Astrocyte of the hippocampus (primary cell): ENCODE measurements at places on chromosomes 11 and 22.

GRCh38 chr11:125569915-125570621 lies 791 bp downstream of the EI24 start:
- DNase-seq = no peak

GRCh38 chr11:72078477-72078876 lies 1.9 kb downstream of the NUMA1 start:
- peak; percentile 47 for DNase-seq

- DNase-seq = peak; percentile 98
Observed at GRCh38 chr11:86955361-86956120, at the start of gene FZD4. TSS of gene FZD4 (minus strand) at chr11:86955395. CDS start at chr11:86955085, 310 bp downstream.

DNA sequence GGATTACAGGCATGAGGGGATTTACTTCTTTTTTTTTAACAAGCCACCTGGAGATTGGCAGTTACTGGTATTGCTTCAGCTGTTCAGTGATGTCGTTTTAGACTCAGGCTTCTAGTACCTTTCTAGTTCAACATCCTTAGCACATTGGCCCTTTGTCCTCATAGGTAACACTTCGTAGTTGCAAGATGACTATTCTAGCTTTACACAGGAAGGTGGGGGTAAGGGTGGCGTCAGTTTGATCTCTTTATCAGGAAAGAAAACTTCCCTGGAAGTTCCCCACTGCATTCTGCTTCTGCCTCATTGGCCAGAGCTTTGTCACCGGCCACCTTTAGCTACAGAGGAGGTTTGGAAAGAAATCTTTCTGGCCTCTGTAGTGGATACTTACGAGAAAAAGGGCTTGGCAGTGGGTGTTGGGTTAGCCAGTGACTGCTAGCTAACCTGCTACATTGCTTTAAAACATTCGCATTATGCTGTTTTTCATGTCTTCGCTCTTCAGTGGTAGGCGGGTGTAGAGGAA lies 40.7 kb downstream of the SFI1 start:
- peak; percentile 22 for DNase-seq

- no peak for DNase-seq
Observed at GRCh38 chr11:35090125-35090524, 48.8 kb upstream of the CD44 start.

DNA sequence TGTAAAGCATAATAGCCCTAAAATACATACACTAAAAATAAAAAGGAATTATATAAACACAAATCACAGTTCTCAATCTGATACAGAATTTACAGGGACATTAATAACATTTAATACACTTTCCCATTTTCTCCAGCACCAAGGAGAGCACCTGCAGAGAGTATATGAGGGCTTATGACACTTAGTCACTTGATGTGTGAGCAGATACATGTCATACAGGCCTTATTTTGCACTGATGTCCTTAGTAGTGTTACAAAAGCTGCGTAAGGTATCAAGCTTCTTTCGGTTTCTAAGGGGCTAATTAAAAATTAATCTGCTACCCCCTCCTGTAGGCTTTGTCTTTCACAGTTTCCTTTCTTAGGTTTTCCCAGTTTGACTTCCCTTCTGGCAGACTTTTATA lies 61.3 kb downstream of the TRIM44 start:
- peak; percentile 22 for DNase-seq

DNA sequence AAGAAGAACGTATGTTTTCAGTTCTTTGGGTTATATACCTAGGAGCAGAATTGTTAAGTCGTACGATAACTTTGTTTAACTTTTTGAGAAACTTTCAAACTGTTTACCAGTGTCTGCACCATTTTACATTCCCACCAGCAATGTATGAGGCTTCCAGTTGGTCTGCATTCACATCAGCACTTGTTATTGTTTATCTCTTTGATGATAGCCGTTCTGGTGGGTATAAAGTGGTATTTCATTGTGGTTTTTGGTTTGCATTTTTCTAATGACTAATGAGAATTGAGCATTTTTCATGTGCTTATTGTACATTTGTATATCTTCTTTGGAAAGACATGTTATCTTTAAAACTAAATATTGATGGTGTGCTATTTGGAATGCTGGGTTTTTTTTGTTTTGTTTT lies 59.8 kb downstream of the KDM2A start:
- peak; percentile 64 for DNase-seq

DNA sequence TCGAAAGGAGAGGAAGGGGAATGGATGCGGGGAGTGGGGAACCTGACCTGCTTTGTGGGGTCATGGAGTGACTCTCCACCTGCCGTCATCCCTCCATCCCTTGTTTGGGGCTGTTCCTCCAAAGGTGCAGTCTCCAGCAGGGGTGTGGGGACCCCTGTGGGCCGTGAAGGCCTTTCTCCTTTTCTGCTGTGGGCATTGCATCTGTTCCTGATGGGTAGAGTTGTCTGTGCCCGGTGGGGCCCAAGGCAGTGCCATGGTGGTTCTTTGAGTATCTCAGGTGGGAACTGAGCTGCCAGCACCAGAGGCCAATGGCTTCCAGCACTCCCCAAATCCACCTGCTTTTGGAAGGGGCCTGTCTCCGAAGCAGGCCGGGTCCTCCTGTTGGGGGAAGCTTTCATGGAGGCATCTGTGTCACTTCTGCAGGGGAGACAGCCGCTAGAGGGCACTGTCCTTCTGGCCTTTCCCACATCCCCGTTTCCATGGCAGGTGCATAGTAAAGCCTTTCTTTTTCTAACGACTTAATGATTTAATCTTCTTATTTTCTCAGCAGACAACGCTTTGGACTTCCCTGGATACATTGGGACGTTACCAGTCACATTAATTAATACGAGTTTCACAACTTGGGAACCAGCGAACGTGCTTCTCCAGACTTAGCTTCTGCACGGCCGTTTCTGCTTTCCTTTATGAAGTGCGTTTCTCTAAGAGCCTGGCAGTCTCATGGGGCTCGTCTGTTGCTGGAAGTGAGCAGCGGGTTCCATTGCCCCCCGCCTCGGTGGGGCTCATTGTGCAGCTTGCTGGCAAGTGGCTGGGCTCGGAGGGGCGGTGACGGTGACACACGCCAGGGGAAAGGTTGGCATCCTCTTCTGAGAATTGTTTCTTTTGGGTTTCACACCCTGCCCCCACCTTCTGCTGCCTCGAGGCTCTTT lies 57.1 kb downstream of the PARVB start:
- peak; percentile 88 for DNase-seq

GRCh38 chr11:65317025-65317786 lies 2.5 kb downstream of the CDC42EP2 start:
- DNase-seq = peak; percentile 57

DNA sequence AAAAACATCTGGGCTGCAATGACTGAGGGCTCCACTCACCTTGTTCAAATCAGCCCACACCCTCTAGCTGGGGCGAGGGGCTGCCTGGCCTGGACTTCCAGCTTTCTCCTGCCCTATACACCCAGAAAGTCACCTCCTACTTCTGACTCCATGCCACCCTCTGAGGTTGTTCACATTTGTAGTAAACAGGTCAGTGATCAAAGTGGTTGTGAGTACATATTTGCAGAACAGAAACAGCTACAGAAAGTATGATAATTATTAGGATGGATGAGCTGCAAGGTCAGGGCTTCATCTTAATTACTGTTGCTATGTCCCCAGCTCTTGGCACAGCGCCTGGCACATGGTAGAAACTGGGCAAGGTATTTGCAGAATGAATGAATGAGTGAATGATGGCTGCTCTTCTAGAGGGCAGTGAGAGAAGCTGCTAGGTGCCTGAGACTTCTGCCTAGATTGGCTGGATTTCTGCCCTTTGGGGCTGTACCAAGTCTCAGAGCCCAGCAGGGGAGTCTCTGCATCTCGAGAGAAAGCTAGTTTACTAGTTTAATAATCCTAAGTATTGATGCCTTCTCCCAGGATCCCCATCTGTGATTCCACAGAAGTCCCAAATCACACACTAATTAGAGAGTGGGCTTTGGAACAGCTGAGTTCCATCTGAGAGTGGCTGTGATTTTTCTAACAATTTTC lies 36.0 kb downstream of the SYT13 start:
- no peak for DNase-seq

GRCh38 chr11:31720225-31720624 lies 90.9 kb downstream of the PAX6 start:
- DNase-seq = peak; percentile 32

DNA sequence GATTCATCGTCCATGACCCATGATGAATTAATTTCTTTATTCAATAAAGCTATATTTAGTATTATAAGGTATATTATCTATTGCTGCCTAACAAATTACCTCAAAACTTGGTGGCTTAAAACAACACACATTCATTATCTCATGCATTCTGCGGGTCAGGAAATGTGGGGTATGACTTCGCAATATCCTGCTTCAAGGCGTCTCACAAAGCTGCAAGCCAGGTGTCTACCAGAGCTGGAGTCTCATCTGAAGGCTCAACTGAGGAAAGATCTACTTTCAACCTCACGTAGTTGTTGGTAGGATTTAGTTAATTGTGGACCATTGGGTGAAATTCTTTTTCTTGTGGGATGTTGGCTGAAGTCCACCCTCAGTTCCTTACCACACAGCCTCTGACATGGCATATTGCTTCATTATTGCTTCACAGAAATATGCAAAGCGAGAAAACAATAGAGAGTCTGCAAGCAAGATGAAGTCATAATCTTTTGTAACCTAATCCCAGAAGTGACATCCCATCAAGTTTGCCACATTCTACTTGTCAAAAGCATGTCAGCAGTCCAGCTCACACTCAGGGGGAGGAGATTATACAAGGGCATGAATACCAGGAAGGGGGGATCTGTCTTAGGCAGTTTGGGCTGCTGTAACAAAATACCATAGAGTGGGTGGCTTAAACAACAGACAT lies 45.1 kb downstream of the KREMEN1 start:
- DNase-seq = no peak

DNA sequence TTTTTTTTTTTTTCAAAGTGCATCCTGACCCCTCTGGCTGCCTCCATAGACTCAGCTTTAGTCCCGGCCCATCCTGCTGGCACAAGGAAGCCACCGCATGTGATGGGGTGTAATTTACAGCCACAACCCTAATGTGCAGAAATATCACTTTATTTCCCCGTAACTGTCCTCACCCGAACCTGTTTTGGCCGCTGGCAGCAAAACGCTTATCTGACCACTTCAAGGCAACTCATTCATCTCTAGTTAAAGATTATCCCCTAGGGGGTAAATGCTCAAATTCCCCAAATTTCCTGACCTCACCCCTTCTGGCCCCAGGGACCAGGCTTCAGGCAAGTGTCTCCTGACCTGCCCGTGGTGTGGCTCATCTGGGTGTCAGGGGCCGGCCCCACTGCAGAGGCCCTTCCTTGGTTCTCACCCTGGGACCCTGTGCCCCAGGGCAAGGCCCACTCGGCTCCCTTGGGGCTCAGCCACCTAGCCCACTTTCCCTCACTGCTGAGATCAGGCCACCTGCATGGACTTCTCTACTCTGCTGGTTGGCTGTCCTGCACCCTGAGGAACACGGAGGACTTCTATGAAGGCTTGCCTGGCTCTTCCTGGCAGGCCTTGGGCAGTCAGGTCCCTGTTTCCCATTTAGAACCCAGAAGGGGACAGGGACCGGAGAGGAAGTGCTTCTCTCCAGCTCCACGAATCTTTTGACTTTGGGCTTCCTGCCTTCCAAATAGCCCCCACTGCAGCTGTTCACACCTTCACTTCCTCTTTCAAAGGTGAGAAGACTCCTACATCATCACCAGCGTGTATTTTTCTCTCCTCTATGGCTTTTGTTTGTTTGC lies 53.3 kb downstream of the WNT11 start:
- DNase-seq = no peak

- no peak for DNase-seq
Observed at GRCh38 chr22:28883917-28884746, 760 bp downstream of the ZNRF3 start.

GRCh38 chr22:48146426-48146825 lies 1384.0 kb downstream of the TBC1D22A start:
- no peak for DNase-seq
